ENCODE measurements at places on chromosomes 4 and X. TPM values are rescaled to one million over a fixed set of nuclear protein-coding genes. Genes with fewer than 3 reads are reported as not detected.

PSAPL1 gene
- total RNA-seq = 0.05 TPM

TCEANC gene
- total RNA-seq = 1.2 TPM

CRLF2 gene
- 0.34 TPM for total RNA-seq

ETNPPL gene
- total RNA-seq = not detected

DNA sequence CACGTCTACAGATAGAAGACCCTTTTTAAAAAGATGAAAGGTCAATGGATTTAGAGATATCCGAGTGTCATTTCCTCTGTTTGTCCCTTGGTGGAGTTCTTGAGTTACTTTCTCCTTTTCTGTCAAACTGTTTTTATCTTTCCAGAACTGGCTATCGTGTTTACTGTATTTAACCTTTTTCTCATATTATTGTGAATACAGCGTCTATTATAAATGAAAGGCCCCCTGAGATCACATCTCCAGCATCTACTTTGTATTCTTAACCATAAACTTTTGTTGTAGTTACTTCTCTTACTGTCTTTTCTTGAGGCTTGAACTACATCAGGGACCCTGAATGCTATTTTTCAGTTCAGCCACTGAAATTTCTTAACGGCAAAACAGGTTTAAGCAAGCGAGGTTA, 4.0 kb upstream of the PCDH7 start:
- H3K4me3 ChIP-seq = no peak overlapping the region
- H3K27ac ChIP-seq = peak overlapping the region; percentile 86
- H3K36me3 ChIP-seq = 0 out of 2 replicates have a peak, but pooled peaks cover 6% of the 10 kb centered on the region
- peak; percentile 72 for DNase-seq
- H3K4me1 ChIP-seq = peaks cover 36% of the 10 kb centered on the region

GRCh38 chr4:89871211-89871610, 23.4 kb upstream of the MMRN1 start:
- no peak for DNase-seq
- H3K4me3 ChIP-seq = no peak overlapping the region
- no peaks in the 10 kb centered on the region for H3K36me3 ChIP-seq
- no peaks in the 10 kb centered on the region for H3K27me3 ChIP-seq
- no peak overlapping the region for H3K27ac ChIP-seq
- no peaks in the 10 kb centered on the region for H3K4me1 ChIP-seq

DNA sequence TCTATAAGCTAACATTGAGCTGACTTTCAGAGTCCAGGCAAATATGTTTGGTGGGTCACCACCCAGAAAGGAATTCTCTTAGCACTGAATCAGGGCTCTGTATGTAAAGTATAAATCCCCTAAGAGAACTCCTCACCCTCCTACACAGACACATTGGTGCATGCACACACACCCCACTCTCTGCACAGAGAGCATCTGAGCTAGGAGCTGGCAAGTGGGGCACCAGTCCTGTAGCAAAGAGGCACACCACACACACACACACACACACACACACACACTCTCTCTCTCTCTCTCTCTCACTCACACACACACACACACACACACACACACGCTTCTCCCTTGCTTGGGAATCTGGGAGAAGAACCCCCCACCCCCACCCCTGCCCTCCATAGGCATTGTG, 3.2 kb downstream of the SLITRK2 start:
- no peaks in the 10 kb centered on the region for H3K4me1 ChIP-seq
- no peak overlapping the region for H3K4me3 ChIP-seq
- H3K36me3 ChIP-seq = no peaks in the 10 kb centered on the region
- H3K27me3 ChIP-seq = no peaks in the 10 kb centered on the region
- no peak overlapping the region for H3K27ac ChIP-seq

DNA sequence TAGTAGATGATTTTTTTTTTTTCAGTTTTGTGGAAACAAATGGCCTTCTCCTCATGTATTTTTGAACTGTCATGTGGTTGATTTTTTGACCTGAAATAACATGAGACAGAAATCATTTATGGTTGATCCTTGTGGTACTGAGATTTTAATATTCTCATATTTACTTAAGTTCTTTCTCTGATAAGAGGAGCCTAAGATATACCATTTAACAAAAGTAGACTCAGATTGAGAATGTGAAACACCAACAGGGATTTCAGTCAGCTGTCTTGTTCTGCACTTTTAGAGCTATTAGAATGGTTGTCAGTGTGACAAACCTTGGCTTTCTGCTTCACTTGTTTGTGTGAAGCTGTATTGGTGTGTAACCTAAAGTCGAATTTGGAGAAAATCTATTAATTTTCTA, 575.7 kb downstream of the SPOCK3 start:
- H3K27ac ChIP-seq = no peak overlapping the region
- H3K27me3 ChIP-seq = no peaks in the 10 kb centered on the region
- H3K4me3 ChIP-seq = no peak overlapping the region
- no peaks in the 10 kb centered on the region for H3K4me1 ChIP-seq
- DNase-seq = no peak
- no peaks in the 10 kb centered on the region for H3K36me3 ChIP-seq

GRCh38 chrX:123962006-123962467, 531 bp downstream of the STAG2 start:
- H3K27ac ChIP-seq = peak overlapping the region; percentile 84
- H3K4me3 ChIP-seq = peak overlapping the region; percentile 70
- H3K27me3 ChIP-seq = no peaks in the 10 kb centered on the region
- DNase-seq = peak; percentile 24

DNA sequence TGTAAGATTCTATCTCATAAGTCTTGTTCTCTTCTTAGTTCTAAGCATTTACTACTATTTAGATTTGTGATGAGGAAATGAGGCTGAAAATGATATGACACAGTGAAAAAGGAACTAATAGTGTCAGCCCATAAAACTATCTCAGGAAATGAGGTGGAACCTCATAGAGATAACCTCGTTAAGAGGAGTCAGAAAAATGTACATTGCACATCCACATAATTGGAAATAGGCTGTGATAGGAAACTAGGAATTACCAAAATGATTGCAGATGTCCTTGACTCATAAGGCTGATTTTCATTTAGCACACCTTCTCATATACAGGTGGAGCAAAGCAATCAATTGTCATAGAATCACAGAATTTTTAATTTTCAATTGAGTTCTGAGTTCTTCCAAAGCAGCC, 26.8 kb downstream of the ANXA10 start:
- DNase-seq = no peak
- H3K4me3 ChIP-seq = no peak overlapping the region
- no peak overlapping the region for H3K27ac ChIP-seq
- no peaks in the 10 kb centered on the region for H3K36me3 ChIP-seq
- H3K27me3 ChIP-seq = no peaks in the 10 kb centered on the region

Data from HCT116 (cell line).